A549 treated with ZK216348 at 1 μM for 4 hours (cell line): ENCODE measurements at places on chromosomes 6 and 20. TPM values are rescaled to one million over a fixed set of nuclear protein-coding genes. Genes with fewer than 3 reads are reported as not detected.

Gene PTCRA
- total RNA-seq, result not detected in 5 replicates

Gene SYTL3
- total RNA-seq, result 1.1 to 1.8 TPM (median 1.4 TPM) in 5 replicates

Gene MOCS1
- total RNA-seq, result 1.7 to 2.0 TPM (median 1.9 TPM) in 5 replicates

Gene MAFB
- total RNA-seq, result 0.07 to 0.14 TPM (median 0.09 TPM) in 5 replicates

Gene SPATS1
- total RNA-seq, result not detected in 5 replicates

Gene SUMO4
- total RNA-seq, result not detected in 5 replicates

Gene CDC40
- 6.1 to 10.2 TPM (median 9.0 TPM) in 5 replicates for total RNA-seq

Gene ZMYND8
- 12.9 to 16.2 TPM (median 13.7 TPM) in 5 replicates for total RNA-seq

Gene TSPO2
- total RNA-seq, result not detected in 5 replicates

Gene SLCO4A1
- 6.4 to 11.6 TPM (median 9.4 TPM) in 5 replicates for total RNA-seq

Gene CLPSL1
- not detected in 5 replicates for total RNA-seq

Gene NR2E1
- total RNA-seq, result 0.09 TPM in 1 of 5 replicates, not detected in the others

Gene PCSK2
- total RNA-seq, result 0.12 TPM in 1 of 5 replicates, not detected in the others

Gene CD93
- not detected in 5 replicates for total RNA-seq

Gene SMLR1
- total RNA-seq, result not detected in 5 replicates

Gene HACE1
- total RNA-seq, result 2.0 to 3.2 TPM (median 2.9 TPM) in 5 replicates

Gene WFDC12
- not detected in 5 replicates for total RNA-seq

Gene PLAGL2
- total RNA-seq, result 11.8 to 14.9 TPM (median 13.2 TPM) in 5 replicates

Gene CLVS2
- total RNA-seq, result 0.02 to 0.23 TPM (median 0.13 TPM) in 5 replicates

Gene RIPOR3
- 0.06 to 0.08 TPM in 2 of 5 replicates, not detected in the others for total RNA-seq

Gene PXDC1
- 17.1 to 23.0 TPM (median 19.6 TPM) in 5 replicates for total RNA-seq

Gene DUSP22
- total RNA-seq, result 10.8 to 14.6 TPM (median 13.2 TPM) in 5 replicates

Gene OPRM1
- total RNA-seq, result not detected in 5 replicates

Gene PHF20
- total RNA-seq, result 25.6 to 39.8 TPM (median 27.9 TPM) in 5 replicates

Gene BNIP5
- not detected in 5 replicates for total RNA-seq

Gene DEFB132
- total RNA-seq, result not detected in 5 replicates

Gene GTSF1L
- not detected in 5 replicates for total RNA-seq

Gene NRM
- 20.2 to 28.1 TPM (median 26.5 TPM) in 5 replicates for total RNA-seq

Gene CALHM5
- 0.05 to 0.07 TPM (median 0.06 TPM) in 5 replicates for total RNA-seq

Gene PNLDC1
- 0.14 to 0.17 TPM in 2 of 5 replicates, not detected in the others for total RNA-seq

Gene BMP5
- not detected in 5 replicates for total RNA-seq

Gene FILIP1
- total RNA-seq, result 0.17 to 0.52 TPM (median 0.31 TPM) in 5 replicates

Gene THBD
- total RNA-seq, result 49.6 to 85.8 TPM (median 71.5 TPM) in 5 replicates

Gene AGER
- total RNA-seq, result 1.5 to 3.1 TPM (median 2.6 TPM) in 5 replicates

Gene AIF1
- not detected in 5 replicates for total RNA-seq

Gene TPD52L2
- 119 to 139 TPM (median 129 TPM) in 5 replicates for total RNA-seq

Gene SLC24A3
- not detected in 5 replicates for total RNA-seq

Gene ANKRD66
- not detected in 5 replicates for total RNA-seq

Gene EDN3
- total RNA-seq, result 1.3 to 1.8 TPM (median 1.7 TPM) in 5 replicates

Gene ZNF311
- total RNA-seq, result 0.14 to 0.42 TPM (median 0.23 TPM) in 4 of 5 replicates, not detected in the other
